Stimulated activated CD8-positive, alpha-beta memory T cell treated with anti-CD3 and anti-CD28 coated beads, Interleukin-7, amount 100 ng/mL, for 1 hour (primary cell): ENCODE measurements at places on chromosomes 4 and X.
A peak's percentile ranks its signal among the peaks of the same experiment; 100 is the strongest.

- no peak for DNase-seq
Observed at GRCh38 chr4:56971383-56971782, 6.0 kb downstream of the NOA1 start.

- no peak for DNase-seq
Observed at GRCh38 chrX:11887175-11887574, 129.1 kb downstream of the MSL3 start.

GRCh38 chrX:49884290-49884862 lies 5.1 kb downstream of the USP27X start:
- DNase-seq = peak; percentile 26

GRCh38 chr4:15320121-15320678 lies 107.6 kb upstream of the C1QTNF7 start:
- DNase-seq = no peak

DNA sequence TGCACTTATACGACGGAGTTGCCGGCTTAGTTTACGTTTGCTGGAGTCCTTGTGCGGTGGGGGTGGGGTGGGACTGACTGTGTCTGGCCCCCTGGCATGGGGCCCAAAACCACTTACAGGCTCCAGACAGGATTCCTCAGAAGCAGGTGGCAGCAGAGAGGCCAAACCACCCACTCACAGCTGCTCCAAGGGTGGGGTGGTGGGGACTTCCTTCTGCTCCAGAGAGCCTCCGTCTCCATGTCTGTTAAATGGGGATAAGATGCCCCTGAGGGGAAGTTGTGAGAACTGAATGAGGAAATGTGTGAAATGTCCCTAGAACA lies 36.7 kb downstream of the PSAPL1 start:
- DNase-seq = no peak
